ENCODE measurements at places on chromosomes 7 and 10. TPM values are rescaled to one million over a fixed set of nuclear protein-coding genes. Genes with fewer than 3 reads are reported as not detected.

The OSBPL3 gene
- 31.8 TPM for total RNA-seq

The HMX3 gene
- not detected for total RNA-seq

The CTAGE8 gene
- 4.3 TPM for total RNA-seq

The BMS1 gene
- 13.9 TPM for total RNA-seq

DNA sequence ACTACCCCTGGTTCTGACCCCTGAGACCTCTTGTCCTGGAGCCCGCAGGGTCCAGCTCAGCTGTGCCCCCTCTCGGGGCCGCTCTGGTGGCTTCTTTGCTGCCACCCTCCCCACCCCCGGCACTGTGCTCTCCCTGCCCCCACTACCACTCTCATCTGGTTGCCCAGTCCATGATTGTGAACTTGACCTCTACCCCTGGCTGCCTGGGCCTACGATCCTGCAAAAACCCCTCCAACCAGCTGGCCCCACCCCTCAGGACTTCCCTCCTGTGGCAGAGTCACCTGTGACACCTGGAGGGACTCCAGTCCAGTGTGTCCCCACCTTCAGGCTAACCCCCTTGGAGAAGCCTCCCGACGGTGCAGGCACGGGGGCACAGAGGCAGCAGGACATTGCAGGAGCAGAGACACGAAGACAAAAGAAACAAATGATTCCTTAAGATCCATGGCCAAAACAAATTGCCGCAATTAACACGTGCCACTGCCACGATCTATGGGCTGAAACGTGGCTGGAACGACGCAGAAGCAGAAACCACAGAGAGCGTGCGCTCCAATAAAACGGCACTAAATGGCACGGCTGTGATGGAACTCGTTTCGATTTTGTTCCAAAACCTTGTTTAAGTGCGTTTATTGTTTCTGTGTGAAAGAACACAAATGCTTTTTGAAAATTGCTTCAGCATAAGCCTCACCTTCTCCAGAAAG lies 72.0 kb downstream of the PARP12 start:
- H3K36me3 ChIP-seq = no peaks in the 10 kb centered on the region
- H3K4me1 ChIP-seq = no peaks in the 10 kb centered on the region
- no peak overlapping the region for H3K4me3 ChIP-seq

GRCh38 chr7:84154991-84155781 lies 39.4 kb downstream of the SEMA3A start:
- no peak overlapping the region for H3K27ac ChIP-seq
- no peak overlapping the region for H3K4me3 ChIP-seq
- H3K36me3 ChIP-seq = no peaks in the 10 kb centered on the region
- no peak for DNase-seq
- H3K4me1 ChIP-seq = no peaks in the 10 kb centered on the region

DNA sequence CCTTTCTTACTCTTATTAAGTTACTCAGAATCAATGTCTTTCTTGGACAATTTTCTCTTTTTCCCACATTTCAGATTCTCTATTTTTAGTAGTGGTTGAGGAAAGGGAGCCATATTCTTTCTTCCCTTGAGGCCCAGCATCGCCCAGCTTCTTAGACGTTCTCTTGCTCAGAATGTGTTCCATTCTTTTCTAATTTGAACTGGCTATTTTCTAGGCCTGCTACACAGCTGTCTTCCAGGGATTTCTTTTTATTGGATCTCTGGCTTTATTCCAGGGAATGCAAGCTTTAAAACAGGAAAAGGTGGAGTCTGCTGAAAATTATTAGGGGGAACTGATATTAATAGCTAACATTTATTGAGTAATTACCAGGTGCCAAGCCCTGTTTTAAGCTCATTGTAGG lies 58.3 kb downstream of the WIPF3 start:
- no peaks in the 10 kb centered on the region for H3K36me3 ChIP-seq
- no peaks in the 10 kb centered on the region for H3K27me3 ChIP-seq
- no peak overlapping the region for H3K27ac ChIP-seq
- H3K4me3 ChIP-seq = no peak overlapping the region

GRCh38 chr7:130566168-130566897 lies 74.4 kb downstream of the MEST start:
- DNase-seq = peak; percentile 1
- no peaks in the 10 kb centered on the region for H3K27me3 ChIP-seq
- no peaks in the 10 kb centered on the region for H3K4me1 ChIP-seq
- H3K4me3 ChIP-seq = no peak overlapping the region
- no peak overlapping the region for H3K27ac ChIP-seq
- H3K36me3 ChIP-seq = no peaks in the 10 kb centered on the region

- H3K36me3 ChIP-seq = no peaks in the 10 kb centered on the region
- no peak overlapping the region for H3K27ac ChIP-seq
- H3K4me3 ChIP-seq = no peak overlapping the region
- no peak for DNase-seq
- H3K27me3 ChIP-seq = no peaks in the 10 kb centered on the region
- no peaks in the 10 kb centered on the region for H3K4me1 ChIP-seq
These were observed 72.1 kb downstream of the PDGFA start for GRCh38 chr7:447523-447922.

DNA sequence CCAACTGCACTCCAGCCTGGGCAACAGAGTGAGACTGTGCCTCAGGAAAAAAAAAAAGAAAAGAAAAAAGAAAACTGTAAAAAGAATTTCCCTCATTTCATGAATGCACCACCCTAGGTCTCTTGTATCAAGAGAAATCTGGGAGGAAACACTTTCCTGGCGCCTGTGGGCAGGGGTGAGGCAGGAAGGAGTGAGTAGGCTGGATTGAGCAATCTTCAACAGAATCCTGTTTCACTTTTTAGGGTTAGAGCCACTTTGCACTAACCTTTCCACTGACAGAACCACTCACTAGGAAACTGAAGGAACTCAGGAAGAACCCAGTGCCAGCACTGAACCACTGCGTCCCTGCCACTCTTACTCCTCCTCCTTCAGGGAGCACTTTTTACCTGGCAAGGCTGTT lies 282.1 kb downstream of the CCDC3 start:
- no peak for DNase-seq
- H3K4me3 ChIP-seq = no peak overlapping the region
- H3K36me3 ChIP-seq = no peaks in the 10 kb centered on the region
- peak overlapping the region; percentile 83 for H3K27ac ChIP-seq

DNA sequence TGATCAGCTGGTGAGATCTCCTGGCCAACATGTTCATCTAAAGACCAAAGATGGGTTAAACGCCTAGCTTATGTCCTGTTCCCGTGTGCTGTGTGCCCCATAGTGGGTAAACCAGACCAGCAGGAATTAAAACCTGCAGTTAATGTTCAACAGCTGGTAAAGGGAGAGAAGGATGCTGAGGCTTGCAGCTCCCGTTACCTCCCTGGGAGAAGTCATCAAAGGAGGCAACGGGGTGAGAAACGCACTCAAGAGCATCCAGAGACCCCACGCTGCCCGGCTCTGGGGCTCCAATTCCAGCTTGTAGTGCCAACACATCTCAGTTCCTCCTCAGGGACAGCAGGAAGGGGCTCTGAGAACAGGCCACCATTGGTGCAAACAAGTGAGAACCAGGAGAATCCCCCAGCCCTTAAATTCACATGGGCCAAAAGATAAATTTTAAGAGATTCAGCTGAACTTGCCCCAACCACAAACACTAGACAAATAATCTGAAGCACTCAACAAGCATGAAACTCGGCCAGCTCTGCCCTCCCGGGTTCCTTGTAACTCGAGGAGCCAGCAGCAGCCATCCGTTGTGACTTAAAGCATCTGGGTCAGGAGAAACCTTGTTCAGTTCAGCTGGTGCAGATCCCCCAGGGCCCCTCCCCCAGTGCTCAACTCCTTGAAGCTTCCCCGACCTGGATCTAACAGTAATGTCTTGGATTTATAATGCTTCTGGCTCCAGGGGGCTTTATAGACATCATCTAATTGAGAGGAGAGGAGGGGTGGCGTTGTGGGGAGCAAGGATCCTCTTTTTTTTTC lies 29.4 kb downstream of the FAM241B start:
- no peaks in the 10 kb centered on the region for H3K27me3 ChIP-seq
- peak; percentile 44 for DNase-seq
- H3K36me3 ChIP-seq = no peaks in the 10 kb centered on the region
- no peak overlapping the region for H3K27ac ChIP-seq

GRCh38 chr10:110762849-110763211 lies 108.9 kb upstream of the PDCD4 start:
- no peaks in the 10 kb centered on the region for H3K27me3 ChIP-seq
- H3K4me1 ChIP-seq = no peaks in the 10 kb centered on the region
- no peak overlapping the region for H3K27ac ChIP-seq
- no peak overlapping the region for H3K4me3 ChIP-seq

DNA sequence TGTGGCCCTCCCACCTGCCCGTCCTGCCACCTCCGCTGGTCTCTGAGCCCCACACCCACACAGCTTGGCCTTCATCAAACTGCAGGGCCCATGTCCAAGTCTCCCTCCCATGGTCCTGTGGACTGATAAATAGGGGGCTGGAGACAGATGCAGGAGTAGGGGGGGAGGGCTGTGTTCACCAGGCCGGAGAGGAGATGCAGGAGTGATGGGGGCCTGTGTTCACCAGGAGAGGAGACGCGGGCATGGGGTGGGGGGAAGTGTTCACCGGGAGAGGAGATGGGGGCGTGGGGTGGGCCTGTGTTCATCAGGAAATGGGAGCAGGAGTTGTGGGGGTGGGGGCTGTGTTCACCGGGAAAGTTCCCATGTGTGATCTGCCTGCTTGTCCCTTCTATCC lies 37.0 kb downstream of the JAKMIP3 start:
- no peak for DNase-seq
- no peaks in the 10 kb centered on the region for H3K4me1 ChIP-seq
- H3K27me3 ChIP-seq = no peaks in the 10 kb centered on the region
- no peak overlapping the region for H3K27ac ChIP-seq
- H3K36me3 ChIP-seq = no peaks in the 10 kb centered on the region
- no peak overlapping the region for H3K4me3 ChIP-seq

GRCh38 chr10:110324805-110325280 lies 20.1 kb upstream of the SMNDC1 start:
- DNase-seq = no peak
- H3K27me3 ChIP-seq = no peaks in the 10 kb centered on the region
- H3K4me1 ChIP-seq = no peaks in the 10 kb centered on the region
- H3K36me3 ChIP-seq = no peaks in the 10 kb centered on the region

- H3K27me3 ChIP-seq = no peaks in the 10 kb centered on the region
- H3K36me3 ChIP-seq = peaks cover 45% of the 10 kb centered on the region
- no peak overlapping the region for H3K4me3 ChIP-seq
- H3K4me1 ChIP-seq = peaks cover 14% of the 10 kb centered on the region
- no peak for DNase-seq
- no peak overlapping the region for H3K27ac ChIP-seq
These were observed 62.9 kb upstream of the CAMK2B start for GRCh38 chr7:44388089-44388970.

DNA sequence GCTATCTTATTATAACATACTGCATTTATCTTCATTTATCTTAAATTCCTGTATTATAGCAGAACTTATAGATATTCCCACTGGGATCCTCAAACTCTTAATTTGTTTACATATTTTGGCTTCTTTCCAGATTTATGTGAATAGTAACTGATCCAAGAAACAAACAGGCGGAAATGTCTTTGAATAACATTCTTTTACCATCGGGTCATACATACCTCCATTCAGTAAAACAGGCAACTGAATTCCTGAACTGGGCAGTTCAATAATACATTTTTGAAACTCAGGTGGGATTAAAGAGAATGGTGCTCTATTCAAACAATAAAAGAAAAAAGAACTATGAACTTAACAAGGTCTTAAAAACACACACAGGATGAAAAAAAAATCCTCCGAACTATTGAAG lies 337.4 kb downstream of the CRPPA start:
- no peak overlapping the region for H3K27ac ChIP-seq
- H3K27me3 ChIP-seq = no peaks in the 10 kb centered on the region
- H3K4me3 ChIP-seq = no peak overlapping the region
- H3K4me1 ChIP-seq = no peaks in the 10 kb centered on the region
- no peaks in the 10 kb centered on the region for H3K36me3 ChIP-seq

- no peaks in the 10 kb centered on the region for H3K27me3 ChIP-seq
- no peak overlapping the region for H3K4me3 ChIP-seq
- H3K36me3 ChIP-seq = no peaks in the 10 kb centered on the region
- no peak overlapping the region for H3K27ac ChIP-seq
- H3K4me1 ChIP-seq = peaks cover 16% of the 10 kb centered on the region
- DNase-seq = no peak
These were observed 2.3 kb upstream of the FHIP2A start for GRCh38 chr10:114819322-114819721.

GRCh38 chr7:50264908-50265307 lies 39.6 kb upstream of the IKZF1 start:
- H3K4me1 ChIP-seq = no peaks in the 10 kb centered on the region
- H3K36me3 ChIP-seq = no peaks in the 10 kb centered on the region
- H3K27me3 ChIP-seq = no peaks in the 10 kb centered on the region

DNA sequence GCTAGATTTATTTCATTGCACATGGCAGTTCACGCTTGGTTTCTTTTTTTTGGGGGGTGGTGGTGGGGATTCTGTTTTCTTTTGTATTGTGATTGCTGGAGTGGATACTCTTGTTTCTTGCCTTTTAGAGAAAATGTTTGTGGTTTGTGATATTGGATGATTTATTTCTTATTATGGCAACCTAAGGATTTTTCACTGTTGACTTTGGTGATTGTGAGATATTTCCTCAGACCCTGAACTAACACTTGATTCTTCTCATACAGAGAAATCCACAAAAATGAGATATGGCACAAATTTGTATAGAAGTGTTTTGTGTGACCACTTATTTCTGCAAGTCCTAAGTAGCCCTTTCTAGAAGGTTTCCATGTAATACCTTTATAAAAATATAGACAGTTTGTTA lies 871.1 kb downstream of the LRMDA start:
- no peaks in the 10 kb centered on the region for H3K36me3 ChIP-seq
- no peak overlapping the region for H3K4me3 ChIP-seq
- H3K4me1 ChIP-seq = peaks cover 33% of the 10 kb centered on the region
- H3K27me3 ChIP-seq = no peaks in the 10 kb centered on the region

DNA sequence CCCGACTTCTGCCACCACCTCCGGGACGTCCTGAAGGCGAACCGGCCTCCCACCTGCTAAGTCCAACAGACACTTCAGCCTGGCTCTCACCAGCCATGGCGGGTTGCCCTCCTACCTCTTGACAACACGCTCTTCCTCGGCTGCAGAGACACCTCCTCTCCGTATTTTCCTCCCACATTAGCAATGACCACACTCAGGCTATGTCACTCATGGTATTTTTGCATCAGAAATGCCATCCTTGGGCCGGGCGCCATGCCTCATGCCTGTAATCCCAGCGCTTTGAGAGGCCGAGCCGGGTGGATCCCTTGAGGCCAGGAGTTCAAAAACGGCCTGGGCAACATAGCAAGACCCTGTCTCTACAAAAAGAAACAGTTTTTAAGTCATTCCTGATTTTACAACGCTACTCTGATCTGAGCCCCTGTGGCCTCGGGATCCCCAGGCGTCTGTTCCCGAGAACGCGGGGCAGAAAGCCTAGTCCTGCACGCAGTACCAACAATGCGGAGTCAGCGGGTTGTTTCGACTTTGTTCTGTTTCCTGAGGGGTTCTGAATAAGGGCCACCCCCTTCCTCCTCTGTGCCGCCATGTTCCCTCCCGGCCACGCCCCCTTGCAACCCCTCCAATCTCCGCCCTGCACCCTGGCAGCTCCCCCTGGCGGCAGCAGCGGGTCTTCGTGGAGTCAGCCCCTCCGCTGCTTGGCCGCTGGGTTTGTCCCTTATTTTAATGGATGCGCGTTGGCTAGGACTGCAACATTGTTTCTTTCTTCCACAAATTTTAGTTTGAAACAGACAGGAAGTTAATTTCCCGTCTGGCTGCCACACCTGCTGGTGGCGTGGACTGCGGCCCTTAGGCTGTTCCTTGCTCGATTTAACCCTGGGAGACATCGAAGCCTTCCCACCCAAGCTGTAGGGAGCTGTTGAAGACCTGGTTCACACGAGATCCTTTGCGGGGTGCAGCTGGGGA lies 9.7 kb upstream of the ZFAND2A start:
- peak; percentile 79 for DNase-seq
- H3K36me3 ChIP-seq = no peaks in the 10 kb centered on the region
- H3K27ac ChIP-seq = peak overlapping the region; percentile 54
- H3K27me3 ChIP-seq = no peaks in the 10 kb centered on the region

Measured in thyroid gland (tissue), 4 donors.